Esophagus muscularis mucosa (tissue), 4 donors: ENCODE measurements at places on chromosomes 1 and 21. TPM values are rescaled to one million over a fixed set of nuclear protein-coding genes. Genes with fewer than 3 reads are reported as not detected.
A peak's percentile ranks its signal among the peaks of the same experiment; 100 is the strongest.

GRCh38 chr1:32759997-32760623 lies 57.0 kb downstream of the YARS1 start:
- H3K36me3 ChIP-seq, result peaks cover 4% of the 10 kb centered on the region
- no peak overlapping the region for H3K4me3 ChIP-seq
- no peaks in the 10 kb centered on the region for H3K27me3 ChIP-seq
- H3K4me1 ChIP-seq, result peaks cover 58% of the 10 kb centered on the region
- H3K27ac ChIP-seq, result peak overlapping the region; percentile 78

Gene CA6
- total RNA-seq, result not detected

- H3K27ac ChIP-seq, result no peak overlapping the region
- no peak for DNase-seq
- no peak overlapping the region for H3K4me3 ChIP-seq
- no peaks in the 10 kb centered on the region for H3K4me1 ChIP-seq
- no peaks in the 10 kb centered on the region for H3K36me3 ChIP-seq
These were observed 375.6 kb downstream of the AMY1C start for GRCh38 chr1:104125266-104125665.

DNA sequence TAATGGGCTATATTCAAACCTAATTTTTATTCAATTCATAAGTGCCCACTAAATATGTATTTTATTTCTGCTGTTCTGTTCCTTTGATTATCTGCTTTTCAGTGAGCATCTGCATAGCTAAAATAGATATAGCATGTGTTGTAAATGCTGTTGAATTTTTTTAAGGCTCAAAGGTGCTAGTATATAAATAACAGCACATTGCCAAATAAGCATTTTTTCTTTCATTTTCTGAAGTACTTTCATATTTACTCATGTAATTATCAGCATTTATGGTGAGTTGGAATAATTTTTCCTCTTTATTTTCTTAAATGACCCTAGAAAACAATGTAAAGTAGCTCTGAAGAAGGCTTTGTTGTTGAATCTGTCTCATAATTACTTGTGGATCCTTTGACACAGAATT lies 69.6 kb upstream of the B3GALT2 start:
- H3K4me3 ChIP-seq, result no peak overlapping the region
- H3K4me1 ChIP-seq, result no peaks in the 10 kb centered on the region
- no peak for DNase-seq
- H3K36me3 ChIP-seq, result peaks cover 10% of the 10 kb centered on the region
- no peak overlapping the region for H3K27ac ChIP-seq

GRCh38 chr1:227828786-227829185 lies 13.3 kb downstream of the PRSS38 start:
- H3K36me3 ChIP-seq, result no peaks in the 10 kb centered on the region
- no peak for DNase-seq
- H3K27me3 ChIP-seq, result no peaks in the 10 kb centered on the region
- no peaks in the 10 kb centered on the region for H3K4me1 ChIP-seq

GRCh38 chr1:33275195-33275594 lies 18.9 kb downstream of the ZNF362 start:
- H3K27ac ChIP-seq, result no peak overlapping the region
- H3K36me3 ChIP-seq, result peaks cover 50% of the 10 kb centered on the region
- DNase-seq, result no peak
- H3K27me3 ChIP-seq, result no peaks in the 10 kb centered on the region
- H3K4me3 ChIP-seq, result no peak overlapping the region

DNA sequence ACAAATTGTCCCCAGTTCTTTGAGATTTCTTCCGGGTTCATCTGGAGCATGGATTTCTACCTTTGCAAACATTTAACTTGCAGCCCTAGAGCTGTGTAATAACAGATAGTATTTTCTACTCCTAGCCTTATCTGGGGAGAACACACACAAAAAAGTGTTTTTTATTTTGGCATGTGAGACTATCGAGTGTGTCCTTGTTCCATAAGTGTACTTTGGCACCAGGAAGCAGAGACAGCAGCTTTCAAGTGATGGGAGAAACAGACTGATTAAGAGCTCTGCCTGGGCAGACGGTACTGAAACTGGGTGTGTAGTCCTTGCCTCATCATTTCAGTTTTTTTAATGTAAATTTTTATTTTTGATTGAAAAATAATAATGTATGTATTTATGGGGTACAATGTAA lies 297.4 kb downstream of the ST6GALNAC3 start:
- DNase-seq, result no peak
- no peaks in the 10 kb centered on the region for H3K36me3 ChIP-seq
- no peaks in the 10 kb centered on the region for H3K27me3 ChIP-seq
- no peak overlapping the region for H3K4me3 ChIP-seq
- H3K27ac ChIP-seq, result no peak overlapping the region

- H3K4me1 ChIP-seq, result no peaks in the 10 kb centered on the region
- no peaks in the 10 kb centered on the region for H3K36me3 ChIP-seq
- H3K4me3 ChIP-seq, result no peak overlapping the region
- no peak overlapping the region for H3K27ac ChIP-seq
- DNase-seq, result peak; percentile 77
These were observed 15.9 kb upstream of the GALNT2 start for GRCh38 chr1:230050973-230051735.

Gene COL11A1
- total RNA-seq, result 0.17 TPM

GRCh38 chr1:93770640-93771039 lies 89.0 kb upstream of the BCAR3 start:
- H3K27ac ChIP-seq, result no peak overlapping the region
- H3K4me3 ChIP-seq, result no peak overlapping the region
- peaks cover 22% of the 10 kb centered on the region for H3K4me1 ChIP-seq
- H3K27me3 ChIP-seq, result no peaks in the 10 kb centered on the region
- no peak for DNase-seq

DNA sequence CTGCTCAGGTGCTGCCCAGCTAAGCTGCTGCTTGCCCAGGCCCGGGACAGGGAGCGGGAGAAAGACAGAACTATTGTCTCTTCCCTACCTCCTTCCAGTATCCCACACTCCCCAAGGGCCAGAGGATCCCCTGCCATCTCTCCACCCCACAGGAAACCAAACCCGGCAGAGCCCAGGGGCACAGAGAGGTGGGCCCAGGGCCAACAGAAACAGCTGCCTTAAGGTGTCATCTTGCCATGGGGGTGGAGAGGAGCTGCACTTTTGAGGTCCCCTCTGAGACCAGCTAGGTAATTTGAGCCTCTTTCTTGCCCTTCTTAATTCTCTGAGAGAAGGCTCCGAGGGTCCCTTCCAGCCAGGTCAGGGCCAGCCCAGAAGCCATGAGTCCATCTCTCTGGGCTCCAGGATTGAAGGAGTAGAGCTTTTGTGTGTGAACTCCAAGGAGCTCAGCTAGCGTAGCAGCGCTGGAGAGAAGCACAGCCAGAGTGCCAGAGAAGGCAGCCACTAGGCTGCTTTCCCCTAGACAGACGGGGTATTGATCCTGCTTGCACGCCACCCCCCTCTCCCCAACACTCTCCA lies 9.7 kb upstream of the GPR61 start:
- peaks cover 15% of the 10 kb centered on the region for H3K4me1 ChIP-seq
- H3K36me3 ChIP-seq, result no peaks in the 10 kb centered on the region
- H3K27me3 ChIP-seq, result no peaks in the 10 kb centered on the region
- H3K4me3 ChIP-seq, result no peak overlapping the region
- no peak for DNase-seq

GRCh38 chr1:242745079-242745478 lies 220.6 kb upstream of the PLD5 start:
- no peak for DNase-seq
- H3K36me3 ChIP-seq, result no peaks in the 10 kb centered on the region

DNA sequence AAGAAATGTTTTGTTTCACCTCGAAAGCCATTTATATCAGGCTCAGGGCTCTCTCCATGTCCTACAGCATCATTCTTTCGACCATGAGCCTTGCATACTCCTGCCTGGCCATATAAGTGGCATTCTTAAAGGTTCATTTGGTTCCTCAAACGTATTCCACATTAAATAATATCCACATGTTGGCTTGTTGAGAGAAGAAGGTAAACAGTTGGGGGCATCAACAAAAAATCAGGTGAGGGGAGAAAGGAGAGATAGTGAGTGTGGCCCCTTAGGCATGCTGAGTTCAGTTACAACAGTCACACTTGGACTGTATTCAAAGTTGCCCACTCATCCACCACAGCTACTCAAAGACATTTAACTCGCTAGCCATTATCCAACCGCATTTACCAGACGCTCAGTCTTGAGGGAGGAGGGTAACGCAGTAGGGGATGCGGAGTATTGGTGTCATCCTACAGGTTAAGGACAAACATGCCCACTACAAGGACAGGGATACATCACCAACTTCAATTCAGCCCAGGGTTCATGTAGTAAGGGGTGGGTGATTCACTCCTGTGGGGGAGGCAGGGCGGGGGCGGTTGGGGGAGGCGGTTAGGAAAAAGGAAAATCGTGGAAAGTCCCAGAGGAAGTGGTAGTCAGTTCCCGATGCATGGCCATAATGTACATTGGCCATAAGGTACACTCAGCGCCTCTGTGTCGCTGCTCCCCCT lies 1.4 kb downstream of the ZNF697 start:
- DNase-seq, result no peak
- peaks cover 46% of the 10 kb centered on the region for H3K4me1 ChIP-seq
- no peaks in the 10 kb centered on the region for H3K36me3 ChIP-seq

GRCh38 chr1:98374098-98374497 lies 287.4 kb upstream of the SNX7 start:
- H3K36me3 ChIP-seq, result no peaks in the 10 kb centered on the region
- H3K27ac ChIP-seq, result no peak overlapping the region
- no peak overlapping the region for H3K4me3 ChIP-seq
- no peak for DNase-seq
- no peaks in the 10 kb centered on the region for H3K4me1 ChIP-seq

Gene APP
- 484 TPM for total RNA-seq

DNA sequence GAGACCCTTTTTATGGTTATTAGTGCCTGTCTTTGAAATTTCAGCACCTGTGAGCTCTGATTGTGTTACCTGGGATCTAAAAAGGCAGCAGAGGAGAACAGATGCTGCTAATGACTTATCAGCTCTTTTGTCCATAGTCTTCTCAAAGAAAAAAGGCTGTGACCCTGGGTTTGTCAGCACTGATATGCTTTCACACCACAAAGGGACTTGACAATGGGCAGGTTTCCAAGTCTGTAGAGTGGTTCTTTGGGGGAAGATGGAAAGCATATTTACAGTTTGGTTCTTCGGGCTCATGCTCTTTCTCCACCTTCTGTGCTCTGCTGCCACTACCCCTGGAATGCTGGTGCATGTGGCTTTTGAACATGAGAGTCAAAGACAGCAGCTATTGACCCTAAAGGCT lies 32.0 kb downstream of the DNAJC6 start:
- H3K4me1 ChIP-seq, result no peaks in the 10 kb centered on the region
- H3K36me3 ChIP-seq, result no peaks in the 10 kb centered on the region
- no peaks in the 10 kb centered on the region for H3K27me3 ChIP-seq

DNA sequence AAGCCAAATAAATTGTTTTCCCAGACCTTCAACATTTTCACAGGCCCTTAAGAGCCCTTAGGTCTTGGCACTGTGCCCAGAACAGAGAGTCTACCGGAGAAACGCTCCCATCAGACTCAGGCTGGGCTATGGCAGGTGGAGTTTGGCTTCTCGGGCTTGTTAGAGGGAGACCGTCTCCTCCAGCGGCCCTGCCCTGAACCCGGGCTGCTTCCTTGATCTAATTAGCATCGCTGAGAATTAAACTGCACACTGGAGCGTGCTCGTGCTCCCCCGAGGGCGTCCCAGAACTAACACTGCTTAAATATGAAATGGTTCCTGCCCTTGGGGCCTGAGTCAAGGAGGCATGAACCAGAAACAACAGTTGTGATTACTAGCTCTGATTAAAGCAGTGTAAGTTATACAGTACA lies 634.4 kb downstream of the MATN1 start:
- DNase-seq, result no peak
- peaks cover 15% of the 10 kb centered on the region for H3K4me1 ChIP-seq
- H3K36me3 ChIP-seq, result no peaks in the 10 kb centered on the region
- no peak overlapping the region for H3K27ac ChIP-seq
- peaks cover 58% of the 10 kb centered on the region for H3K27me3 ChIP-seq
- no peak overlapping the region for H3K4me3 ChIP-seq

Gene RIIAD1
- not detected for total RNA-seq

DNA sequence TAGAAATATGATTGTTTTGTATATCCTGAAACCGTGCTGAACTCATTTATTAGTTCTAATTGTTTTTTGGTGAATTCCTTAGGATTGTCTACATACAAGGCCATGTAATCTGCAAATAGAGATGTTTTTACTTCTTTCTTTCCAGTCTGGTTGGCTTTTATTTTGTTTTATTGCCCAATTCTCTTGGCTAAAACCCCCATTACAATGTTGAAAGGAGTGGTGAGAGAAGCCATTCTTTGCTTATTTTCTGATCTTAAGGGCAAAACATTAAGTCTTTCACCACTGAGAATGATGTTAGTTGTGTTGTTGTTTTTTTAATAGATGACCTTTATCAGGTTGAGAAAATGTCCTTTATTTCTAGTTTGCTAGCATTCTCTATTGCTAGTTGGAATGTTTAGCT lies 157.3 kb downstream of the NTMT2 start:
- no peak overlapping the region for H3K4me3 ChIP-seq
- no peak overlapping the region for H3K27ac ChIP-seq
- DNase-seq, result no peak
- H3K4me1 ChIP-seq, result no peaks in the 10 kb centered on the region
- H3K27me3 ChIP-seq, result no peaks in the 10 kb centered on the region
- no peaks in the 10 kb centered on the region for H3K36me3 ChIP-seq

DNA sequence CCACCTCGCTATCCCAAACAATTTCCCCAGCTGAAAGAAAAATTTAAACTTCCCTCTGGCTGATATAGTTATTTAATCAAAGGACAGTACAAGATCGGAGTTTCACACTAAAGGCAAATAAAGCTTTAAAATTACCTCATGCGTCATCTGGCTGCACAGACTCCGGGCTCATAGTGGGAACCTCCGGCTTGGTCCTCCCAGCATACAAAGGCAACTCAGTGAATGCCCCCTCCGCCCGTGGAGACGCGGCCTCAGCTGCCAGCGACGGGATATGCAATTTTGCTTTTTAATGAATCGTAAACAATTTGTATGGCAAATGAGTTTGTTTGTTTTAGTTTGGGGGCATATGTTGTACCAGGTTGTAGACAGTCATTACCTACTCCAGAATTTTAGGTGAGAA lies 214.6 kb upstream of the NFIA start:
- H3K4me1 ChIP-seq, result no peaks in the 10 kb centered on the region
- no peaks in the 10 kb centered on the region for H3K27me3 ChIP-seq
- H3K4me3 ChIP-seq, result no peak overlapping the region
- no peak overlapping the region for H3K27ac ChIP-seq

Gene FAM167B
- 5.6 TPM for total RNA-seq

- H3K27me3 ChIP-seq, result no peaks in the 10 kb centered on the region
- no peak for DNase-seq
- H3K36me3 ChIP-seq, result no peaks in the 10 kb centered on the region
These were observed 3.6 kb upstream of the KCNT2 start for GRCh38 chr1:196611873-196612272.

GRCh38 chr1:18632783-18633421 lies 2.3 kb downstream of the PAX7 start:
- no peak overlapping the region for H3K27ac ChIP-seq
- H3K36me3 ChIP-seq, result no peaks in the 10 kb centered on the region
- no peak for DNase-seq
- no peak overlapping the region for H3K4me3 ChIP-seq
- H3K27me3 ChIP-seq, result no peaks in the 10 kb centered on the region
